IMR-90 (cell line): ENCODE measurements at places on chromosomes 6 and 20. TPM values are rescaled to one million over a fixed set of nuclear protein-coding genes. Genes with fewer than 3 reads are reported as not detected.

DNA sequence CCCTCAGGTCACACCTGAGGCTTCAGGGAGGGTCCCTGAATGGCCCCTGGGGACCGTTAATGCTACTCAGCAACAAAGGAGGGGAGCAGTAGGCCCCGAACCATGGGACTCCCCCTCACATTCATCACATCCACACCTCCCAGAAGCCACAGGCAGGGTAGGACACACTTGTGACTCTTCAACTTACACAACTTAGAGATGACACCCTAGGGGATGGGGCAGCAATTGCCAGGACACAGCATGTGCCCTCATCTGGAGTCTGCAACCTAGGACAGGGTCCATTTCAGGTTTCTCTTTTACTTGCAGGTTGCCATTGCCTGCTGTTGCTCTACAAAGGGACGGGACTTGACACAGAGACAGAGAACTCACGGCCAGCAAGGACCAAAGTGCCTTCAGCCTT lies 770 bp downstream of the ULBP3 start:
- no peak for DNase-seq

DNA sequence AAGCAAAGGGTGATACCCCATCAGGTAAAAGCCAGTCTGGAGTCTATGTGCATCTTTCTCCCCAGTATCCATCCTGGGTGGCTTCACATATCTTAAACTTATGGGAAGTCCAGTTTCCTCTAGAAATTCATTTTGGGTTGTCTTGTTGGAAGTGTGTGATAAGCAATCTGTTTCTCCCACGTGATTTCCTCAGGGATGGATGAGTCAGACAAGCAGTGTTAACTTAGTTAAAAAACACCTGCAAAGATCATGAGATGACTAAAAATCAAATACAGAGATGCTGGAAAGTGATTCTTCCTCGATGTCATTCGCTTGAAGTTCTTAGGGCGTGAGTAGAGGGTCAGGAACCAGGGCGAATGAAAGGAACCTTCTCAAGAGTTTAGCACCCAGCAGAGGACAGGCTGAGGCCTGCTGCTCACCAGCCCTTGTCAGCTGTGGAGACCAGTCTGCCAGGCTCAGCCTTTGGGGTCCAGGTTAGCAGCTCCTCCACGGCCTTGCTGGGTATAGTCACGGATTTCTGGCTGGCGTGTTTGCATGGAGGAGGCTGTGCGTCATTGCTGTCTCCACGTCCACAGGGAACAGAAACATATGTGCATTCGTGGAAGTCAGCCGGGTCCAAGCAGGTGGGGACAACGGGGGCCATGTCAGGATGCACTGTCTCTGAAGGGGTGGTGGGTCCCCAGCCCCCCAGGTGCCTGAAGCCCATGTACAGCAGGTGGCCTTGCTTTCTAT lies 2.8 kb upstream of the PNPLA1 start:
- no peak for DNase-seq

GRCh38 chr20:58305061-58305460 lies 4.5 kb upstream of the RAB22A start:
- no peak for DNase-seq

DNA sequence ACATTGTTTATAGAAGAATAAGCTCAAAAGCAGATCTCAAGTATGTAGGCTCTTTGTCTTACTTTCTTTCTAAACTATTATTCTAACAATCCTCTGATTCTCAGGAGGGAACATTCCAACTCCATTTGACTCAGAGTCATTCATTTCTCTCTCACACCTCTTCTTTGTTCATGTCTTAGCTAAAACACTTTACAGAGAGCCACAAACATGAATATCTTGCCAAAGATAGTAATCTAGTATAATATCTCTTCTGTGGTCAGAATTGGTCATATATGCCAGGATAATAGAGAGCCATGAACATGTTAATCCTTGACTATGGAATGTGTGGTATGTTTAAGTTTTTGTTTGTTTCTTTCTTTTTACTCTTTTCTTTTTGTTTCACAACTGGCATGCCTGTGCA lies 456.0 kb upstream of the PTCHD4 start:
- no peak for DNase-seq

DNA sequence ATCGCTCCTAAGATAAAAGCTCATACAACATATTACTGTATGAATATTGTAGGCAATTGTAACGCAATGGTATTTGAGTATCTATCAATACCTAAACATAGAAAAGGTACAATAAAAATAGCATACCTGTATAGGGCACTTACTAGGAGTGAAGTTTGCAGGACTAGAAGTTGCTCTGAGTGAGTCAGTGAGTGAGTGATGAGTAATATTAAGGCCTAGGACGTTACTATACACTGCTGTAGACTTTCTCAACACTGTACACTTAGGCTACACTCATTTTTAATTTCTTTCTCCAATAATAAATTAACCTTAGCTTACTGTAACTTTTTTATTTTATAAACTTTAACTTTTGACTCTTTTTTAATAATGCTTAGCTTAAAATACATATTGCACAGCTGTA lies 546.9 kb downstream of the HACE1 start:
- DNase-seq = no peak

DNA sequence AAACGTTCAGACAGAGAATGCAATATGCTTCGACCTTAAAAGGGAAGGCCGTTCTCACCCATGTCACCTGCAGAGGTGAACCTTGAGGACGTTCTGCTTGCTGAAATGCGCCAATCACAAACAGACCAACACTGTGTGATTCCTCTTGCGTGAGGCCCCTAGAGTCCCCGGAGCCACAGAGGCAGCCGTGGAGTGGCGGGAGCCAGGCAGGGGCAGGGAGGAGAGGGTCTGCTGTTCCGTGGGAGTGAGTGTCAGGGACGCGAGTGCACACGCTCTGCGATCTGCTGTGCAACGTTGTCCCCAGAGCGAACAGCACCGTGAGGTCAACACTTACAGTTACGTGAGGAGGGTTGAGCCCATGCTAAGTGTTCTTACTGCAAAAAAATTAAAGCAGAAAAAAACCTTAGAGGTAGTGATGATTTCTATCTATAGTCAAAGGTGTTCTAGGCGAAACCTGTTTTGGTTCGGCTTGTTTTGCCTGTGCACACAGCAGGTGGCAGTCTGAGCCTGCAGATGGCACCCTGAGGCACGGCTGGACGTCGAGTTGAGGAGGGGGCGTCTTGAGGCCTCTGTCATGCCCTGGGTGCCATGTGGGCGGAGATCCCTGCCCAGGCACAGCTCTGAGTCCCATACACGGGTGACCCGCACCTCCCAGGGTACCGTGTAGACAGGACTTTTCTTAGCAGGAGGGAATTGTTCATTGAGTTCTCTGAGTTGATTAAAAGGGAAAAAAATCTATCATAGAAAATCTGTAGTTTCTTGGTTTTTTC lies 71.7 kb upstream of the FRMD1 start:
- DNase-seq = no peak

DNA sequence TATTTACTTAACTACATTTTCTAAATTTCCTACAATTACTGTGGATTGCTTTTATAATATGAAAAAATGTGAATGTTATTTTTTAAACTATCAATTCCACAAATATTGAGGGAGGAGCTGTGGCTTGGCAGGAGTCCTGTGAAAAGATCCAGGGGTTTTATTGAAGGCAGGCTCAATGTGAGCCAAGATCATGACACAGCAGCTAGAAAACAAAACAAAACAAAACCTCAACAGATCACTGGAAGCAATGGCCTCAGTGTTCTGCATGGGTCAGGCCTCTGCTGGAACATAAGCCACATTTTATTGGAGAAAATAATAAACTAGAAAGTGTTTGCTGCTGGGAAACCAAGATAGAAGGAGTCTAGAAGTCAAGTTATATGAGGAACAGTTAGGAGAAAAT lies 19.4 kb upstream of the RCAN2 start:
- DNase-seq = no peak

GRCh38 chr20:59217173-59217572 lies 53.6 kb downstream of the ZNF831 start:
- DNase-seq = no peak

- DNase-seq = no peak
These were observed 37.9 kb downstream of the ERMARD start for GRCh38 chr6:169789146-169789943.

DNA sequence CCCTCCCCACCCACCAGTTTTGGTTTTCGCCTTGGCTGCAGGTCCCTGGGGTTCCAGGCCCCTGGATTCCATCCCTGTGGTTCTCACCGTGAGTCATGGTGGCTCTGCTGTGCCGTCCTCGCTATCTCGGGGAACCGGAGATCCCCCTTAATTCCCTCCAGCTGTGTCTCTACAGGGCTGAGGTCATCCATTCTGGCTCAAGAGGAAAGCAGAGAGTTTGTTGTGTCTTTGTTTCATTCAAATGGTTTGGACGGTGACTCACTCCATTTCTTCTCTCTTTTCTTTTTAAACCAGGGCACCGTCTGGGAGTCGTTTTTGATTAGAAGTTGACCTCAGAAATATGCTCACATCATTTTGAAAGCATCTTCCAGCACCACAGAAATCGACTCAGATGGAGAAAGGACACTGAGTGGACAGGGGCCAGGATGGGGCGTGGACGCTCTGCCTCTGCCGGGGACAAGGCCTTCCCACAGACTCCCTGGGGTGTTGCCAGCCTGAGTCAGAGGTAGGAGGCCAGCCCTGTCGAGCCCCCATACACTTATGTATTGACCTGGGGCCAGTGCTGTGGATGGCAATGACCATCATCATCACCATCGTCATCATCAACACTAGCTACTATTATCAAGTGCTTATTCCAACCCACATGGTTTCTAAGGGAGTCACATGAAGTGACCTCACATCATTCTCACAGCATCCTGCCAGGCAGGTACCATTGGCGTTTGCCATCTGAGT lies 176.2 kb downstream of the NFATC2 start:
- DNase-seq = peak; percentile 100

DNA sequence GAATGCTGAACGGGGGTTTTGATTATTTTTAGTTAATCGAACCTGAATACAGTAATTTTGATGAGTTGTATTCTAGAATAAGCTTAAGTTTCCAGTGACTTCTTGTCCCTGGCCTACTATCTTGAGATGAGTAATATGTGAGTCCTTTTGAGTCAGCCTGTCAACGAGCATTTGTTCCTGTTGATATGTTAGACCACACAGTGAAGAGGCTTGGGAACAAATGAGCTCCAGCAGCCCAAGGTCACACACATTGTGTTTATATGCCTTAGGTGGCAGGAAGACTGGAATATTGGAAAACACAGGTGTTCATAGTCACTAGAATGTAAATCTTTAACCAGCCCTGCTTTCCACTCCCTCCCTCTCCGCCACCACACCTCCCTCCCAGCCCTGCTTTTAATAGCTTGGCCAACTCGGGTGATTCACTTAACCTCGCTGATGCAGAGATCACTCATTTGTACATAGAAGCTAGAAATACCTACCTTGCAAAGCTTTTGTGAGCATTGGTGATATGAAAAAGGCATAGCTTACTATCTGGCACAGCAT lies 9.1 kb downstream of the SMPDL3A start:
- DNase-seq = peak; percentile 84

DNA sequence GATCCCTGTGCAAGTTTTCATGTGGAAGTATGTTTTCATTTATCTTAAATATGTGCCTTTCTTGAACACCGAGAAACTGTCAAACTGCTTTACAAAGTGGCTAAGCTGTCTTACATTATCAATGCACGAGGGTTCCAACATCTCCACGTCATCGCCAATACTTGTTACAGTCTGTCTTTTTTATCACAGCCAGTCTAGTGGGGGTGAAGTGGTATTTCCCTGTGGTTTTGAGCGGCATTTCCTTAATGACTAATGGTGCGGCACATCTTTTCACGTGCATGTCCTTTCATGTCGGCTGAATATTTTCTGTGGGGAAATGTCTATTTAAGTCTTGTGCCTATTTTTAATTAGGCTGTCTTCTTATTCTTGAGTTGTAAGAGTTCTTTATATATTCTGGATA lies 280.4 kb downstream of the FOXC1 start:
- DNase-seq = no peak

- no peak for DNase-seq
These were observed 164.4 kb upstream of the KCNG1 start for GRCh38 chr20:51187261-51187660.

DNA sequence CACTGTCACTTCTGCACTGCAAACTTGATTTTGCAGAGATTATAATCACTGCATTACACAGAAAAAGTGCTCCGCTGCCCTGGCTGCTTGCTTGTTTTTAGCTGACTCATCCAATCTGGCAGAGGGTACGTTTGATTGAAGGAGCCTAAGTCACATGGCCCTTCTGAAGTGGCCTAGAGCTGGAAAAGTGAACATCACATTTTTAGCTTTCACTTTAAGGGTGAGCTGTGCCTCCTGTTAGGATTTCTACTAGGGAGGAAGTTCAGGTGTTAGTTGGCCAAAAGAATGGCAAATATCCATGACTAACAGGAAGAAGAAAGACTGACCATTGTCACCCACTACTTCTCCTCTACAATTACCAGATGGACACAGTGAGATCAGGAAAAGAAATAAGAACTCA lies 889.1 kb upstream of the MAP3K7 start:
- peak; percentile 78 for DNase-seq

DNA sequence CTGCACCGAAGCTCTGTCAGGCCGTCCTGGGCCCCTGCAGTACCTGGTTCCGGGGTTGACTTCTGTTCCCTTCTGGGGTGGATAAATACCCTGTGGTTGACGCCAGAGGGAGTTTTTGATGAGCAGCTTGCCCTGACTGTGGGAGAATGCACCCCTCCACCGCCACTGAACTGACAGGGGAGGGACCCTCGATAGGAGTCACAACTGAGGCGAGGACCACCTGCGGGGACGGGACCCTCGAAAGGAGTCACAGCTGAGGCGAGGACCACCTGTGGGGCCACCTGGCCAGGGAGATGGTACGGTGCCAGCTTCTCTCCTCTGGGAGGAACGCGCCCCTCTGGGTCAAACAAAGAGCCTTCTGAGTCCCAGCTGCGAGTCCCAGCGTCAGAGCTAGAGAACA lies 100.1 kb upstream of the FRMD1 start:
- DNase-seq = no peak

- DNase-seq = no peak
These were observed 142.5 kb downstream of the CD164 start for GRCh38 chr6:109239651-109240321.

- no peak for DNase-seq
These were observed 13.9 kb downstream of the RPS10 start for GRCh38 chr6:34412016-34412415.

DNA sequence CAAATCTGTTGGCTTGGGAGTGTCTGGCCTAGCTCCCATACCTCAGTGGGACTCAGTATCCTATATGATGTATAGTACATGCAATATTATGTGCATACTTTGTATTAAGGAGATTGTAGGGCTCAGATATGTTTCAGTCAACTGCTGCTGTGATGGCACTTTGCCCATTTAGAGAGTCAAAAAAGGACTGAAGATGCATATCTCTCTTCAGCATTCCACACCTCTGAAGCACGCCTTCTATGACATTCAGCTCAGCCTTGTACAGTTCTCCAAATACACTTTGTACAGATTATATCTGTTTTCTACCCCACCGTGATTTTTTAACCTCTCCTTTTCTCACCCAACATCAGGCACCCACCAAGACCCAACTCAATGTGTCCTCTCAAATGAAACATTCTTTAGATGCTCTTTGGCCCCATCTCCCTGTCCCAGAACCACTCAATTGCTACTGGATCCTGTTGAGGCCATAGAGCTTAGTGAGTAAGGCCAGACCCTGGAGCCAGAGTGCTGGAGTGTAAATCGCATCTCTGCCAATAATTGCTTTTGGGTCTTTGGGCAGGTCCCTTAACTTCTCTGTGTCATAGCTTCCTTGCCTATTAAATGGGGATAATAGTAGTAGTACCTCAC lies 15.6 kb downstream of the ENPP1 start:
- DNase-seq = peak; percentile 23

LAMA2 gene
- total RNA-seq = 12.5 and 13.3 TPM in 2 replicates

RBM24 gene
- 4.1 and 6.7 TPM in 2 replicates for total RNA-seq

OPRM1 gene
- not detected in 2 replicates for total RNA-seq

HLA-DMB gene
- 0.18 and 0.28 TPM in 2 replicates for total RNA-seq

CRISP1 gene
- not detected in 2 replicates for total RNA-seq

SIRPA gene
- total RNA-seq = 9.7 and 9.9 TPM in 2 replicates

CDH4 gene
- 1.6 and 2.2 TPM in 2 replicates for total RNA-seq

FRK gene
- under 0.01 TPM in 2 replicates for total RNA-seq

PLAGL2 gene
- 2.9 and 3.1 TPM in 2 replicates for total RNA-seq

FRMD1 gene
- not detected in 2 replicates for total RNA-seq

OVOL2 gene
- total RNA-seq = not detected in 2 replicates
